IPS DF 6.9 (cell line): ENCODE measurements at places on chromosomes 1 and 21.

DNA sequence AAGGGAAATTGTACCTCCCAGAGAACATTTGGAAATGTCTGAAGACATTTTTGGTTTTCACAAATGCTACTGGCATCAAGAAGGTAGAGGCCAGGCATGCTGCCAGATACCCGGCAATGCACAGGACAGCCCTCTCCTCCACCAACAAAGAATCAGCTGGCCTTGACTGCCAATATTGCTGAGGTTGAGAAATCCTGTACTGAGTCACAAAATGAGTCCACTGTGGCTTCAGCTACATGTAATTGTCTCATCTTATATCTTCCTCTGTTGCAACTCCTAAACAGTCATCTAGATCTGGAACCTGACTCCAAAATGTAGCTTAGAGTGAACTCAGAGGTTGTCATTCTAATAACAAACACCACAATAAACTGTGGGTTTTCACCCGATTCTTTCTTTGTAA lies 327.5 kb upstream of the POGK start:
- DNase-seq: no peak

GRCh38 chr21:34526618-34527290 lies 14.7 kb upstream of the KCNE1 start:
- DNase-seq: no peak

GRCh38 chr1:66770240-66770639 lies 18.0 kb downstream of the DYNLT5 start:
- DNase-seq: no peak

GRCh38 chr1:157558119-157558518 lies 5.8 kb upstream of the FCRL5 start:
- no peak for DNase-seq

DNA sequence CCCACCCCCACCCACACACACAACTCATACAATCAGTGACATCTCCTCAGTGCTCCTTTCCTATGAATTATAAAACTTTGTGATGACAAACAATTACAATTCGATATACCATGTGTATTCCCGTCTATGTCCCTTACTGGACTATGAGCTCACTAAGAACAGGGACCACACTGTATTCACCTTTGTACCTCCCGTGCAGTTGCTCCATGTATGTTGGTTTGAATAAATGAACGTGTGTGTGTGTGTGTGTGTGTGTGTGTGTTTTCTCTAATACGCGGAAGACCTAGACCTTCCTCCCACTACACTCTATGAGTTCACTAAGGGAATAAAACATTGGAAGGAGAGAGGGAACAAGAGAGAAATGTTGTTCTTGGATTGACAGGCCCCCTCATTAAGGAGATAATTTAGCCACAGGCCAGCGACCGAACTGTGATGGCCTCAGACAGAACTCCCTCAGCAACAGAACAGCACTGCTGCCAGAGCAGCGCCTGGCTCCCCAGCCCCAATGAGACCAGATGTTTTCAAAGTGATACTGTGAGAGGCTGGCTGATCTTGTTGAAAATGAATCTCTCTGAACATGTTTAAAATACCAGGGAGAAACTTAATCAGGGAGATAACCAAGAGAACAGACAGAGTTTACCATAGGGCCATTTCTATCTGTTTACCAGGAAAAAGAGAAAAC lies 21.7 kb downstream of the BCAR3 start:
- DNase-seq: no peak

DNA sequence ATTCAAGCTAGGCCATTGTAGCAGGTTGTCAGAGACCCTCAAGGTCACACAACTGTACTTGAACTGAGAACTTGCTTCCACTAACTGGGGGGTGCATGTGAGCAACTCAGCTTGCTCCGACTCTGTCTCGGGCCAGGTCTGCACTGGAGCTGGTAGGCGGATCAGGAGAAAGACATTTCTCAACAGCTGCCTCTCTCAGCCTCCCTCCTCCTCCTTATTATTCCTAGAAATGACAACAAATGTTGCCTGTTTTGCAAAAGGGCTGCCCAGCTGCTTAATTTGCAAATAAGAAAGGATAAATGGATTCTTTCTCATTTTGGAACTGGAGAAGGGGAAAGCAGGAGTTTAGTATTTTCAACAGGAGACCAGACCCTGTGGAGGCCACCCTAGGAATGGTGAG lies 140.5 kb downstream of the RHOU start:
- no peak for DNase-seq

DNA sequence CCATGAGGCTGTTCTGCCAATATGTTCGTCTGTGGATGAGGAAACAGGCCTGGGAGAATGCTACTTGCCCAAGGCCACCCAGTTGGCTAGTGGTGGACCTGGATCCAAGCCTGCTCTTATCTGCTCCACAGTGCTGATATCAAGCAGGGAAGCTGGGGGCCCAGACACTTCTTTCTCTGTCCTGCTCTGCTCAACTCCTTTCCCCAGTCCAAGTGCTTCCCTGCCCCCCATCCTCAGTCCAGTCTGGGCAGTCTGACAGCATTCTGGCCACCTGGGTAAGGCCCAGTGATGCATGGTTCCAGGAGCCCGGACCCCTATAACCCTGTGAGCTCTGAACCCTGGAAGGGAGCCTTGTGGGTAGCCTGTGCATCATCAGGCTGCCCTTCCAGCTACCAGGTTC lies 4.2 kb upstream of the PAQR7 start:
- DNase-seq: no peak

- DNase-seq: no peak
Measured at GRCh38 chr1:75722966-75723365, 1.5 kb upstream of the ACADM start.
